ENCODE measurements at places on chromosomes 13 and 19.

GRCh38 chr19:51462276-51462675 lies 4.0 kb upstream of the SIGLEC8 start:
- DNase-seq: no peak

DNA sequence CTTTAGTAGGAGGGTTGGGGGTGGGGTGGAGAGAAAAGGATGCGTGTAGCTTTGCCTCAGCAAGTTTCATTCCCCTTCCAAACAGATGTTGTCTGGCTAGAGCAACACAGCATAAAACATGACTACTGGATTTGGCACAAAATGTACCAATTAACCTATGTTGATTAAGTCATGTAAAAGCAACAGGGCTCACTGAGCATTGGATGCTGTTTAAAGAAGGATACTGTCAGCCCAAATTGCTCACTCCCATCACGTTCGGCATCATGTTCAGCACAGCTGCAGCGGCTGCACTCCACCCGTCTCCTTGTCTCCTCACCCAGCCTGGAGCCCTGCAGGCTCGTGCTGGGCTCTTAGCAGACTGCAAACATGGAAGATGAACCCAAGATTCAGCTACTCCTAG lies 77.5 kb downstream of the DLEU7 start:
- DNase-seq: no peak

- DNase-seq: no peak
Measured at GRCh38 chr13:40589285-40590109, 76.9 kb downstream of the FOXO1 start.

GRCh38 chr13:109496216-109496615 lies 290.2 kb downstream of the IRS2 start:
- DNase-seq: no peak

DNA sequence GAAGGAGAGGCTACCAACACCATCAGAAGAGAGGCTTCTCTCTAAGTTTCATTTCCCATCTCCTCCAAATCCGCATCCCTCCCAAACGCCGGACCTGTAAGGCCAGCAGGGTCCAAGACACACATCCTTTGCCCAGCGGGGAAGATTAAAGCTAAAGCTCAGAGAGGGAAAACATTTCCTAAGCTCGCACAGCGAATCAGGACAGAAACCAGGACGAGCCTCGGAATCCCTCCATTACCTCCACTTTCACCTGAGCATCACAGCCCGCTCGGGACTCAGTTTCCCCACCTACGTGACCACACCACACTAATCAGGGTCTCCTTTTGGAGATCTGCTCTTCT lies 711 bp upstream of the FOSB start:
- DNase-seq: no peak

- DNase-seq: no peak
Measured at GRCh38 chr19:16591803-16592556, 19.8 kb upstream of the SLC35E1 start.

DNA sequence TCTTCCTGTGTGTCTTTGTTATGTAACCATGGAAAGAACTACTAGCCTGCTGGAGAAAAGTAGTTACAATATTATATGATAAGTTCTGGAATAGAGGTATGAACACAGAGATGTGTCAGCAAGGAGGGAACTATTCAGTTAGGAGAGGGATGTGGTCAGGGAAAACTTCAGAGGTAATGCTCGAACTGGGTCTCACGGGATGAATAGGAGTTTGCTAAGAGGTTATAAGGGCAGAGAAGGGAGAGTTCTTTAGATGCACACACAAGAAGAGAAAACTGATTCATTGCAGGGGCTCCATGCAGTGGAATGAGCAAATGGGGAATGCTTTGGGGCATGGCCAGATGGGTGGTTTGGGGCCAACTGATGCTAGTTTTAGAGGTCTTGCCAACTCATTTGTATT lies 46.0 kb upstream of the SIAH3 start:
- DNase-seq: no peak
